ENCODE measurements at places on chromosomes 5 and 9. TPM values are rescaled to one million over a fixed set of nuclear protein-coding genes. Genes with fewer than 3 reads are reported as not detected.

GRCh38 chr5:674630-675011 lies 18.5 kb downstream of the TPPP start:
- DNase-seq = peak; percentile 60

DNA sequence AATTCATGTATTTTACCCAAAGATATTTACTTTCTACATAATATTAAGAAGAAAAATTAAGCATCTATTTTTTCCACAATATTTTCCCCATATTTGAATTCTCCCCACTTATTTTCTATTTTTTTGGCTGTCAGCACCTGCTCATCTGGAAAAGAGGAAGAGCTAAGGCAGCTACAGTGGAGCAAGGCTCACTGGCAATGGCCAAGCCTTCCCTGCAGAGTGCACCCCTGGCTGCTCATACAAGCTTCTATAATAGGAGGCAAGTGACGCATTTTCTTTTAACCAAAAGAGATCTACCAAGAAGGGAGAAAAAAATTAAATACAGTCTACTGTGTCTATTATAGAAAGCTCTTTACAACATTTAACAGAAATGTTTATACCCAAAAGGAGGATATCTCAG lies 72.5 kb downstream of the AUH start:
- no peak for DNase-seq

- no peak for DNase-seq
Measured at GRCh38 chr9:92614763-92615461, 55.0 kb downstream of the IPPK start.

DNA sequence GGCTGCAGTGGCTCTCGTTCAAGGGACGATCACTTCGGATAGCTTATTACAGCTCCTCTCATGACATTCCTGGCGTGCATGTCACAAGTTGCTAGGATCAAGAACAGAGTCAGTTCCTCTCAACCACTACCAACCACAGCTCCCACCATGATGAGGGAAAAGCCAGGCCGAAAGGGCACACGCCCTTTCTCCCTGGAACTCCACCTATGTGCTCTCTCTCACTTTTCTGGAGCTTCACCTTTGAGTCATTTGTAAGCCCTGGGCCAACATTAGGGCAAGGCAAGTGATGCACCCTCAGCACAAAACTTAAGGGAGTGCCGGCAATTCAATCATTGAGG lies 1.6 kb downstream of the SPACA9 start:
- no peak for DNase-seq

GRCh38 chr9:138069731-138070456 lies 192.3 kb downstream of the CACNA1B start:
- peak; percentile 38 for DNase-seq

GRCh38 chr5:119470105-119470763 lies 17.9 kb downstream of the HSD17B4 start:
- DNase-seq = no peak

DNA sequence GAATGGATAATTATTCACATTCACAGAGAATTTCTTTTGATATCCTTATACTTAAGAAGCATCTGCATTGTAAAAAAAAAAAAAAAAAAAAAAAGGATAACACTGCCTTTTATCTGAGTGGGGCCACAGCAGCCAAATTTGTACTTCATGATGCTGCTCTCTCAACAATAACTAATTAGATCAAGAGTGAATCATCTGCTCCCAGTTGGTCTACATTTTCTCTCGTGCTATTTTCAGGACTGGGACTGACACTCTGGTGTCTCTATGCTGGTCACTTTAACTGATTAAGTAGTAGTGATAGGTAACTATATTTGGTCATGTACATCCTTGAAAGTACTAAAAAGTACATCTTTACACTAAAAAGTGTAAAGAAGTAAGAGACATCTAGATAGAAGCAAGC lies 90.1 kb downstream of the RFX3 start:
- DNase-seq = no peak

DNA sequence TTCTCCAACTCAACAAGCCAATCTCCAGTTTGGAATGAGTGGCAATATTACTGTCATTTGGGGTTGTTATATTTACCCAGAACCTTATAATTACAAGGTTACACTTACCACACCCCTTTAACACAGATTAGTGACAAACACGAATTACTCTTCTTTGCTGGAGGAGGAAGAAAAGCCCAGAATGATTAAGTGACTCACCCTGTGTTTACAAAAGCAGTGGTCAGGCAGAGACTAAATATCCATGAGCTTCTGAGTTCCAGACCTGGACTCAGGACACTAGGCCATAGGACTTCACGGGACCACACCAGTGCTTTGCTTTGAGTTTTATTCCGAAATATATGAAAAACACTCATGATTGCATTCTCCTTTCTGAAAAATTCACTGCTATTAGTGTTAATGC lies 370.8 kb downstream of the TLE1 start:
- DNase-seq = no peak

DNA sequence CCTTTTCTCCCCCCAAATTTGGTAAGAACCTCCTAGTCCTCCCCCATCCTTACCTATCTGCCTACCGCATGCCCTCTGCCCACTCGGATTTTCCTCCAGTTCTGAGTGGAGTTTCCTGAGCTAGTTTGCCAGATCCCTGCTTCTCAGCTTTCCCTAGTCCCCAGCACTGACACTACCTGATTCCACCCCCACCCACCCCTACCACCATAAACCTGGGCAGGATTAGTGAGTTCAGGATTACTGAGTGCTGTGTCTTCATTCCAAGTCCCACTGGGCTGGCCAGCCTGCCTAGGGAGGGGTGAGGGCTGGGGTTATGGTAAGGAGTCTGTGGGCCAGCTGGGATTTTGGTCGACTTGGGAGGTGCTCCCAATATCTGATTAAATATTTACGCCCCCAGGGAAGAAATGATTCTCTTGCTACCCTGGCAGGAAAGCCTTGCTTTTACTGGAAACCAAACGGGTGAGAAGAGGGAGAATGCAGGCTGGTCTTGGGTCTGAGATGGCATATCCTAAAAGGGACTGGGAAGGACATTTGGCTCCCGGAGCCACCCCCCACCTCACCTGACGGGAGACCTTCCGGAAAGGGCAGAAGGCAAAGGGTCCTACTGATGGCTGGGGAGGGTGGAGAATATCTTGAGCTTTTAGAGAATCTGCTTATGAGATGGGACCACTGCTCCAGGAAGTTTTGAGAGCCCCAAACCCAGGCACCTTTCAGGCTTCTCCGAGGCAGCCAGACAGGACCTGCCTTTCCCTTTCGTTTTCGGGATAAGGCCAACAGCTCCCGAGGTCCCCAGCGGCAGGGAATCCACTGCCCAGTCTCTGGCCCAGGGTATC lies 3.7 kb downstream of the PITX1 start:
- no peak for DNase-seq

GRCh38 chr5:17928581-17928981 lies 294.3 kb downstream of the TAF11L14 start:
- DNase-seq = no peak

DNA sequence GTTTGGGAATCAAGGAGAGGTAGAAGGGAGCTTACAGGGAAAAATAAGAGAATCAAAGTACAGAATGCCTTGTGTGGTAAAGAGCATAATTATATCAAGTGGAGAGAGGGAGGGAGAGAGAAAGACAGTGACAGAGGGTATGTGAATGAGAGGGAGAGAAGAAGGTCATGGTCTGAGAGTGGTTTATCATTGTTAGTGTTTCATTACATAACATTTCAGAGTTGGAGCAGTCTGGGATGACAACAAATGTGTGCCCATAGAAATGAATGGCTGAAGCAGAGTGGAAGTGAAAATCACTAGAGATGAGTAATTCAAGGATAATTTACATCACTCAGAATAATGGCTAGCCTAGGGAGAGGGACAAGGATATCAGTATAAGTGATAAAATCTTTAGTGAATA lies 799.2 kb downstream of the TLE1 start:
- no peak for DNase-seq

GRCh38 chr9:121610638-121610953 lies 40.8 kb upstream of the DAB2IP start:
- DNase-seq = no peak

DNA sequence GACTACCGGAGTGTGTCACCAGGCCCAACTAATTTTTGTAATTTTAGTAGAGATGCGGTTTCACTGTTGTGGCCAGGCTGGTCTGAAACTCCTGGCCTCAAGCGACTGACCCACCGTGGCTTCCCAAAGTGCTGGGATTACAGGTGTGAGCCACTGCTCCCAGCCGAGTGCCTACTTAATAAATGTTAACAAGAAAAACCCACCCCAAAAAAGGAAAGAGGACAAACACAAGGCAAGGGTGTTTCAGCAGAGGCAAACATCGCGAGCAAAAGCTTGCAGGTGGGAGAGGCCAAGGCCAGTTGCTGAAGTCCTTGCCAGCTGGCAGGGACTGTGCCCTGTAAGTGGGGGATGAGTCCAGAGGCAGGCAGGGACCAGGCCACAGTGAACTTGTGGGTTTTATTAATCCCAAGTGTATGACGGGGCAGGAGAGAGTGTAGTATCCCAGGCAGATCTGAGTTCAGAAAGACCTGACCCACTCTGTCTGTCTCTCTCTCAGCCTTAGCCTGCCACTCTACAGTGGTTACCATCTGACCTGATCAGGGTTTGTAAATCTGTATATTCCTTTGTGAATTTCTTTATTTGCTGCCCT lies 6.4 kb upstream of the FPGS start:
- DNase-seq = peak; percentile 82

- no peak for DNase-seq
Measured at GRCh38 chr9:37329576-37329975, 92.9 kb upstream of the GRHPR start.

DNA sequence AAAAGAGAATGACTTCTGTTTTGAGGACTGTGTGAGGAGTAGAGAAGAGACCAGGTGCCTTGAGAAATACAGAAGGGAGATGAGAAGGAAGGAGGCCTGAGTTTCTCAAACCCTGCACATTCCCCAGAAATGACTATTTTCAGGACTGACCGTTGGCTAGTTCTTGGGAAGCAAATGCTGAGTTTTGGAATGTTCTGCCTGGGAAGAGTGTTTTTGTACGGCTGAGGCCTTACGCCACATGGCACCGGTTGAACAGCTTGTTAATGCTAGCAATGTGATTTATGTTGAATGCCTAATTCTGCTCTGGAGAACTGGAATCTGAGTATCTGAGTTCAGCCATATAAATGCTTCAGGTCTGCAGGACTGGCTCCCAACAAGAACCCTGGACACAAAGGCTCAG lies 152.7 kb upstream of the ADAMTS16 start:
- no peak for DNase-seq

GRCh38 chr5:33120671-33121070 lies 320.1 kb upstream of the TARS1 start:
- DNase-seq = no peak

DNA sequence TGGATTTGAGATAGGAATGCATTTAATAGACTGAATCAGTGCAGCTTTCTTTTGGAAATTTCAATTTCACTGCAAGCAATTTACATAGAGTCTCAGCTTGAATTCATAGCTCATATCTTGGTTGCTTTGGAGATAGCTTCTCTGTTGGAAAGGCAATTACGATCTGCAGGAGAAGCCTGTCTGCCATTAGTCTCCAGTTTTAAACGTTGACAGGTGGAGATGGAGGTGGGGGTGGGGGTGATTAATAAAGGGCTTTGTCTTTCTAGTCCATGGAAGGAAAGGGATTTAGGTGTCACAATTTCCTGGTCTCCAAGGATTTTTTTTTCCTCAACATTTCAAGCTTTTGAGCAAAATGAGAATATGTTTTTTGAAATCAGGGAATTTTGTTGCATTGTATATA lies 184.7 kb downstream of the CARTPT start:
- no peak for DNase-seq

- DNase-seq = no peak
Measured at GRCh38 chr5:87127956-87128687, 139.6 kb upstream of the RASA1 start.

GRCh38 chr9:130948266-130948665 lies 9.2 kb upstream of the FIBCD1 start:
- no peak for DNase-seq

DNA sequence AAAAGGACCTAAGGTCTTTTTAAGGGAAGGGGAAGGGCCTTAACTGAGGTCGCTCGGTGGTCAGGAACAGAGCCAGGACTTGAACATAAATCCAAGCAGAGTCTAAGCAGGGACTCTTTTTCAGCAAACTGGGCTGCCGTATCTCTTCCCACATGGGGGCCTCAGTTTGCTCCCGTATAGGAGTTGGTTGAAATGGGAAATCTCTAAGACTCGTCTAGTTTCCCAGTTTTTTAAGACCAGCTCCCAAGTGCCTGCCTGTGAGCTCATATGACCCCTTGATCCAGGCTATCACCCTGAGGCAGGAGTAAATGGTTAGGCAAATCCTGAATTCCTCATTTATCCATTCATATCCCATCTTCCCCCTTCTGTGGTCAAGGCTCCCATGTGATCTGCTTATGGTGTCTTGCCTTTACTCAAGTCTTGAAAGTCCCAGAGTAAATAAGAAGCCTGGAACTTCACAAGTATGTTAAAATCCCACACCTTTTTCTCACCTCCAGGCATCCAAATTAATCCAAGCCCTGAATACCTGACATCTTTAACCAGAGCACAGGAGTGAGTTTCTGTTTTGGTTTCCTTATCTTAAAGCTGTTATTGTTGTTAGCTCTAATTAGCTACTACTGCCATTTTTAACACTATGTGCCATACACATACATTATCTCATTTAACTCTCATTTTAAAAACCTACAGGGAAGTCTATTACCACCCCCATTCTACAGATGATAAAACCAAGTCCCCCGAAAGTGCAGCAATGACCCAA lies 3.0 kb downstream of the ARSI start:
- DNase-seq = no peak

DNA sequence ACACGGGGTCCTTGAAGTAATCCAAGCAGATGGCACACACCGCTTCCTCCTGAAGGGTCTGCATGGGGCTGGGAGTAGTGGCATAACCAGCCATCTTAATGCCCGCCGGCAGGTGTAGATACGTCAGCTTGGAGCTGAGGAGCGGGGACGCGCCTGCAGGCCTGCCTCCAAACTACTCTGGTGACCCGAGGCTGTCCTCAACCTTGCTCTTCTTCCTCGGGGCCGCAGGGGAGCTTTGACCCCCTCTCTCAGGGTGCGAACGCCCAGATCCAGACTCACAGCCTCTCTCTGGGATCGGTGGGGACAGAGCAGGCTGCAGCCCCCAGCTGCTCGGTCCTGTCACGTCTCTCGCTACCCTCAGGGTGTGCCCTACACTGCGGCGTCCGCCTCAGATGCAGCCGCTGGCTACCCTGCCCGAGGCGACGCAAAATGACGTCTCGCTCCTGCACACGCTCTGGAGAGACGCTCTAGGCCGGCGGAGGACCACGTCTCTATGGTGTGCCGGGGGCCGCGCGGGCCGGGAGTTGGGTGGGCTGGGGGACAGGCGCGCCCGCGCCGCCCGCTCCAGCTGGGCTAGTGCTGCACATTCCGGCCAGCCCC lies at the start of gene TRIM52:
TSS of gene TRIM52 (minus strand) at position 424 of the 600 bp plus-strand sequence. CDS start at position 94, 330 bp downstream.
- peak; percentile 96 for DNase-seq

The PCA3 gene
- not detected for total RNA-seq

The IRX2 gene
- 56.4 TPM for total RNA-seq

The PITX1 gene
- total RNA-seq = not detected

The PKD2L2 gene
- not detected for total RNA-seq

The LHX3 gene
- not detected for total RNA-seq

The C9orf153 gene
- total RNA-seq = 0.23 TPM

The RNF183 gene
- total RNA-seq = not detected

The TBC1D2 gene
- total RNA-seq = 71.8 TPM

The DAPK1 gene
- 168 TPM for total RNA-seq

The PCDHB5 gene
- total RNA-seq = 2.3 TPM

The IFNA21 gene
- total RNA-seq = not detected

Data from upper lobe of right lung (tissue), 1 donor.